ENCODE measurements at places on chromosomes 11 and 22. TPM values are rescaled to one million over a fixed set of nuclear protein-coding genes. Genes with fewer than 3 reads are reported as not detected.

The TSPAN32 gene
- total RNA-seq, result 0.90 TPM

The DEUP1 gene
- not detected for total RNA-seq

The SMC1B gene
- not detected for total RNA-seq

The IL10RA gene
- total RNA-seq, result 2.2 TPM

The CELSR1 gene
- 9.6 TPM for total RNA-seq

All from A375 (cell line).